Cardiac septum (tissue), 1 donor: ENCODE measurements at places on chromosomes 7 and 10. TPM values are rescaled to one million over a fixed set of nuclear protein-coding genes. Genes with fewer than 3 reads are reported as not detected.

GRCh38 chr7:127158659-127159058 is 94.1 kb downstream of the GRM8 start:
- no peak for DNase-seq

DNA sequence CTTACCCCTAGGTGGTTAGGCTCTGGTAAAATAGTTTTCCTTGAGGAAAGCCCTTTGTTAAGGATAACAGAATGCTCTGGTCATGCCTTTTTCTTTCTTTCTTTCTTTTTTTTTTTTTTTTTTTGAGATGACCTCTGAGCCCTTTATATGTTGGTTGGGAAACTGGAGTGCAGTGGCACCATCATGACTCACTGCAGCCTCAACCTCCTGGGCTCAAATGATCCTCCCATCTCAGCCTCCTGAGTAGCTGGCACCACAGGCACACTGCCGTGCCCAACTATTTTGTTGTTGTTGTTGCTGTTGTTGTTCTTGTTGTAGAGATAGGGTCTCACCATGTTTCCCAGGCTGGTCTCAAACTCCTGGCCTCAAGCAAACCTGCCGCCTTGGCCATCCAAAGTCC is 27.4 kb downstream of the NACAD start:
- DNase-seq = no peak

DNA sequence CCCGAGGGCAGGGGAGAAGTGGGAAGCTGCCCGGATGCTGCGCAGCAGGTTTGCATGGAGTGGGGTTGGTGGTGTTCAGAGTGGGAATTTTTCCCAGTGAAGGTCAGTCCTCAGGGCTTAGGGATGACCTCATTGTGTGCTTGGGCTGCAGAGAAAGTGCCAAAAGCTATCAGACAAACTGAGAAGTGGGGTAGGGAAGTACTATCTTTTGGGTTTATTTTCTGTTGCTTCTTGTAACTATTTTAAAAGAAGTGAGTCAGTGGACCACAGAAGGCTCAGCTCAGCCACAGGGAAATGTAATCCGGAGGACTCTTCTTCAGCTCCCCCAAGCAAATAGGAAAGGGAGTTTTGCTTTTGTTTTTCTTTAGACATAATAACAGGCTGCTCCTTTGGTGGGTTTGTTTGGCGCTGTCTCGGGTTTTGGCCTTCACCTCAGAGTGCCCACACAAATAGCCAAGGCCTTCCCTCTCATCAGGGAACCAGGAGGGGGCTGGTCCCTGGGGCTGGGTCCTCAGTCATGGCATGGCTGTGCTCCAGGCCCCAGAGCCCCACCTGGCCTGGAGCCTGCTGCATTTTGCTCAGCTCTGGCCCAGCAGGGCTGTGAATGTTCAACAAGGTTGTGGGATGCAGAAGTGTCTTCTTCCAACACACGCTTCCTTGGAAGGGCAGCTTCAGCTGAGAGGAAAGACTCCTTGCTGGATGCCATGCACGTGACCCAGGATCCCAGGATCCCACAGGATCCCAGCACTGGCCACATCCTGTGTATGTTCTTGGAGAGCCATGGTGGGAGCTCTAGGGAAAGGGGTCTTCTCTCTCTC is 5.4 kb upstream of the FAM170B start:
- DNase-seq = no peak

GRCh38 chr7:151505836-151506468 is 13.7 kb downstream of the RHEB start:
- DNase-seq = no peak

DNA sequence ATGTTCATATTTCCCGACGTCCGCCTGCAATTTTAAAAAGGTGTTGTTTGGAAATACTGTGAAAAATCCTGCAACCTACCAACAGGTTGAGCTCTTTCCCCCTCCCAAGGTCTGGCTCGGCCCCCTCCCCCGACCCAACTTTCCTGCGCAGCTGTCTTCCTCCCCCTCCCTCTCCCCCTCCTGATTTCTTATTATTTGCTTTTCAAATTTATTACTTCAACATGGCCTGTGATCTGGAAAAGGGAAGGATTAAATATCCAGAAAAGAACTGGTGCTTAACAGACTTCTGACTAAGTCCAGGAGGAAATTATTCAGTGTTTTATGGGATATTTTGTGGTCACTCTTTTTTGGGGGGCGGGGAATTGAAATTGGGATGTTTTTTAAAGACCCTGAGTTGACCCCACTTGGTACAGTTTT is 2.4 kb downstream of the ARID5B start:
- no peak for DNase-seq

DNA sequence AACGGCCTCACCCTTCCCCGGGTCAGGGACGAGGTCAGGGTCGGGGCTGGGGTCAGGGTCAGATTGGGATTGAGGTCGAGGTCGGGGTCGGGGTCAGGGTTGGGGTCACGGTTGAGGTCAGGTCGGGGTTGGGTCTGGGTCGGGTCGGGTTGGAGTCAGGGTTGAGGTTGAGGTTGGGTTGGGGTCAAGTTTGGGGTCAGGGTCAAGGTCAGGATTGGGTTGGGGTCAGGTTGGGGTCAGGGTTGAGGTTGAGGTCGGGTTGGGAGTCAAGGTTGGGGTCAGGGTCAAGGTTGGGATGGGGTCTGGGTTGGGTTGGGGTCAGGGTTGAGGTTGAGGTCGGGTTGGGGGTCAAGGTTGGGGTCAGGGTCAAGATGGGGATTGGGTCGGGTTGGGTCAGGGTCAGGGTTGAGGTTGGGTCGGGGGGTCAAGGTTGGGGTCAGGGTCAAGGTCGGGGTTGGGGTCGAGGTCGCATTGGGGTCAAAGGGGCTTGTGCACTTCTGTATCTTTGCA is 131.4 kb downstream of the VIPR2 start:
- DNase-seq = peak; percentile 73

DNA sequence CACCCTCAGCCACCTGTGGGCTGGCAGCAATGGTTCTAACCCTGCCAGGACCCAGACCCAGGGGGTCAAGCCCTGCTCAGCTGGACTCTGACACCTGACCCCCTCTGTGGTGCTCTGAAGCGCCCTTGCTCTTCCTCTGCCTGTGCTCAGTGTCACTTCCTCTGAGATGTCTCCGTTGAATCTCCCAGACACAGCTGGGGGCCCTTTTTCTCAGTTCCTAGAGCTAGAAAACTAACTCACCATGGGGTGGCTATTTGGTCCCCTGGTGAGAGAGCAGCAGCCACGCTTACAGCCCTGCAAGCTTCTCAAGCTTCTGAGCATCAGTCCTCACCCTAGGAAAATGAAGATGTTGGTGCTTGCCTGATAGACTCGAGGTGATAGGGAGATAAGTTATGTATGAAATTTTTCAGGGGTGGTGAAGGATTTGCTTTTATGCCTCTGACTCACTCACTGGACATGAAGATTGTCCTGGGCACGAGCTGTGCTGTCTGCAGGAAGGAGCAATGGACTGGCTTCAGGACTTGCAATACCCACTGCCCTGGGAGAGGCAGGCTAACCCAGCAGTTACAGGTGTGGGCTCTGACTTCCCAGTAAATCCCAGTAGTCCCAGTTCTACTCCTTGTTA is 29.6 kb downstream of the COL13A1 start:
- no peak for DNase-seq

GRCh38 chr7:73429215-73429614 is 4.4 kb upstream of the FZD9 start:
- no peak for DNase-seq

The ZFAND2A gene
- total RNA-seq = 8.8 TPM

The PDE6C gene
- total RNA-seq = not detected

DNA sequence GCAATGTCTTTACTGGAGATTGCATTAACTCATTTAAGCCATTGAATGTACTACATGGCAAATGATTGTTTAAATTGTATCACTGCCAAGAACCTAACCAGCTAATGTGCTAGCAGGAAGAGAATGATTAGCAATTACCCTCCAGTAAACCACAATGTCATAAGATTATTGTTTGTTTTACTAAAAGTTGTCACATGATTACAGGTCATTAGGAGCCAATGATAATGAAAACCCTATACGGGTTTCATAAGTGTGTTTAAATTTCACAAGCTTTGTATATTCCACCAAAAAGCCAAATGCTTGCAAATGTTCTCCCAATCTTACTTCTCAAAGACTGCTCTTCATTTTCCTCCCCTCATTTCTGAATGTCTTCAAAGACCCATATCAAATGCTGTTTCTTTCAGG is 76.5 kb upstream of the PPP1R3C start:
- no peak for DNase-seq

GRCh38 chr7:137871170-137871915 is 24.6 kb upstream of the DGKI start:
- no peak for DNase-seq

GRCh38 chr10:48363617-48364355 is 57.3 kb downstream of the MAPK8 start:
- DNase-seq = no peak

GRCh38 chr10:11921800-11922392 is 98.7 kb downstream of the PROSER2 start:
- DNase-seq = no peak

GRCh38 chr7:29030781-29031275 is 72.7 kb upstream of the TRIL start:
- DNase-seq = no peak

- DNase-seq = no peak
Measured at GRCh38 chr10:69883310-69884023, 81.8 kb downstream of the COL13A1 start.

The CARD11 gene
- 0.32 TPM for total RNA-seq

DNA sequence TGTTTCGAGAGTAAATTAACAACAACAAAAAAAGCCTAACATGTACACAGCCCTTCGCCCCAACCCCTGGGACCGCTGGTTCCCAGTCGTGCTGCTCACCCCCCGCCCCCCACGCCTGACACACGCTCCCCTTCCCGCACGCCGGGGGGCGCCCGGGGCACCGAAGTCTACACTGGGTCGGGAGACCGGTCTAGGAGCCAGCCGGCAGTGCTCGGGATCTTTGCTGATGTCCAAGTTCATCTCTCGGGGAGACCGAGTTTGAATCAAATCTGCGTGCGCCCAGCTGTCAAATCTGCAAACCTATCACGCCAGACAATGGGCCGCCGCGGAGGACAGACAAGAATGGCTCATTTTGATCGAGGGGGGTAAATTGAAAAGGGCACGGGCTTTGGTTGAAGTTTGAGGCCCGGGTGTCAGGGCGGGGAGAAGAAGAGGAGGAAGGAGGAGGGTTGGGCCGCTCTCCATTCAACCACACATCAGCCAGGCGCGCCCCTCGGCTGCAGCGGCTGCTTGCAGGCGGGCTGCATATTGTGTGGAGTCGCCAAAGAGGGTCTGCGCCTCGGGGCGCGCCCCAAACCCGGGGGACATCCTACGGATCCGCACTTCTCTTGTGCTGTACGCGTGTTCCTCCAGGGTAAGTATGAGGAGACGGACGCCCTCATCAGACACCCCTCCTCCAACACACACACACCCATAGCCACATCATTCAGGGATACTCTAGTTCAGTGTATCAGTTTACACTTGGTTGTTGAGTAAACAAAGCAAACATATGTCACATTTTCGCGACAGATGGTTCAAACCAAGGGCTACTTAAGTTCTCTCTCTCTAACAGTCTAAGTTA is 1.3 kb upstream of the GFRA1 start:
- DNase-seq = no peak

The H2BK1 gene
- not detected for total RNA-seq

The TMEM213 gene
- not detected for total RNA-seq

DNA sequence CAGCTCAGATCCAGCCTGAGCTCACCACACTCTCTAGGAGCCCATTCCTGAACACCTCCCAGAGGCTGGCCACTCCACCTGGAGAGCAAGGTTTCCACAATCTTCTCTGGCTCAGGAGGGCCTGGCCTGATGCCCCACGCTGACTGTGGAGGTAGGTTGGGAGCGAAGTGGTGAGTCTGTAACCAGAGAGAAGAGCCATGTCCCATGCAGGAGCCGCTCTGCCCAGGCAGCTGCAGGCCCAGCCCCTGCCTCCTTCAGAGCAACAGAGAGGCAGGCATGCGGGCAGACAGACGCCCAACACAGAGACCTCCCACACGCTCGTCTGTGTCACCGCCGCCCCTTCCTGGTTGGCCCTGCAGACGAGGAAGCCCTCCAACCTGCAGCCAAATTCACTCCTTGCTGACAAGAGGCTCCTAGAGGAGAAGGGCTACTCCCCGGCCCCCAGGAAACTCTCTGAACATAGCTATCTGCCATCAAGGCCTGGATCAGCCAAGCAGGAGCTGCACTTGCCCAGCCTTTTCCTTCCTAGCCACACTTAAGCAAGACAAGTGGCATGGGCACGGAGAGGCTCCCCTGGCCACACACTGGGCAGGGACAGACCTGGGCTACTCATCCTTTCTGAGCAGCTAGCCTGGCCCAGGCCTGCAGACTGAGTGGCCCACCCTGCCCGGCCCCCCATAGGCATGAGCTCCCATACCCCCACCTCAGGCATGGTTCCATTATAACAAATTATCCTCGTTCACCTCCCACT is 101.9 kb downstream of the GRID1 start:
- peak; percentile 68 for DNase-seq

GRCh38 chr10:124068929-124069328 is 24.5 kb downstream of the CHST15 start:
- no peak for DNase-seq

- no peak for DNase-seq
Measured at GRCh38 chr10:102652170-102652916, 8.1 kb downstream of the TRIM8 start.

The HHEX gene
- total RNA-seq = 4.4 TPM

GRCh38 chr10:7391748-7392147 is 19.1 kb downstream of the SFMBT2 start:
- no peak for DNase-seq

DNA sequence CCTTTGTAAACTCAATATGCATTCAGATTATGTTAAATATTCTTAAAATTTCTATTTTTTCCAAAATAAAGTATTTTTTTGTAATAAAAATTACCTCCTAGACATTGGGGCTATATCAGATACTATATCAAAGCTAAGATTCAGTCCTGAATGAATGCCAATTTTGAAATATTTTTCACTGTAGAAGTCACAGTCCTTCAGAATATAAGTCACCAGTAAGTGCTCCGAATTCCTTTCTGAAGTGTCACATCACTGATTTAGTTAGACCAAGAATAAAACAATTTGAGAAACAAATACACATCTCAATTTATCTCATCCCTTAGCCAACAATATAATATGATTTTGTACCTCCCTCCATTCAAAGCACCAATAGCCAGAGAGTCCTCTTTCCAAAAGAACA is 33.9 kb upstream of the GSAP start:
- no peak for DNase-seq

GRCh38 chr10:110822712-110823311 is 48.9 kb upstream of the PDCD4 start:
- DNase-seq = no peak

- no peak for DNase-seq
Measured at GRCh38 chr10:92640107-92640506, 47.2 kb downstream of the KIF11 start.

The CCL26 gene
- total RNA-seq = 0.83 TPM

DNA sequence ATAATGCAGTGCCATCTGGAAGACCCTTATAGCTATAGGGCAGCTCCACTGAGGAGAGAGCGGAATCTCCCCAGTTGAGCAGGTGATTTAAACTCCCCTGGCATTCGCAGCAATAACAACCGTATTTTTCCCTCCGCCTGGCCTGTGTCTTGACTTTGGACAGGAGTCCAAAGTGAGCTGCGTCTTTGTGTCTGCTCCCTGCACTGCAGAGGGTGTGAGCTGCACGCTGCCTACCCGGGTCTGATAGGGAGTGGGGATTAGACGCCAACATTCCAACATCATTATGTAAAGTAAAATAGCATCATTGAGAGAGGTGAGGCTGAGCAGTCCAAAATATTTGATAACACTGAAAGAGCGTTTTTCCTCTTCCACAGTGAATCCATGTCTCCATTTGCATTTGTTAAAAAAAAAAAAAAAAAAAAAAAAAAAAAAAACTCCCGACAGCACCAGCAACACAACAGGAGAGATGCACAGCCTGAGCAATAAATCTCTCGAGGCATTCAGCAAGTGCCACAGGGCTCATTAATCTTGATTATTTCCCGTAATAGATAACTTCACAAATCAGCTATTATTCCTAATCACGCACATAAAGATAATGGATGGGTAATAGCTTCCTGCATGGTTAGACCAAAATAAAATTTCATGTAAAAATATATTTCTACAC is 68.6 kb downstream of the CELF2 start:
- no peak for DNase-seq
